ENCODE measurements at places on chromosomes 2 and 18.

DNA sequence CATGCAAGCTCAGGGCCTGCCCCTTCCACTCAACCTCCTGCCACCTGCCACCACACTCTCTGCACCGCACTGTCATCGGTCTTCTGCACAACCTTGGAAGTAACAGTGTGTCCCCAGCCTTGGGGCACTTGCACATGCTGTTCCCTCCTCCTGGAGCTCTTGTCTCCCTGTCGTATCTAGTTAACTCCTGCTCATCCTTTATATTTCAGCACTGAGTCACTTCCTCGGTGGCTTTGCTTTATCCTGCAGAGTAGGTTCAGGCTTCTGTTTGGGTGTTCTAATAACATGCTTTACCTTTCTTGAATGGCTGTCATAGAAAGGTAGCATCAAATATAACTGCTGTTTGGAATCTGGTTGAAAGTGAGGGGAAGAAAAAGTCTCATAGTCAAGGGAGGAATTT, 25.3 kb downstream of the PAX8 start:
- DNase-seq, result no peak

DNA sequence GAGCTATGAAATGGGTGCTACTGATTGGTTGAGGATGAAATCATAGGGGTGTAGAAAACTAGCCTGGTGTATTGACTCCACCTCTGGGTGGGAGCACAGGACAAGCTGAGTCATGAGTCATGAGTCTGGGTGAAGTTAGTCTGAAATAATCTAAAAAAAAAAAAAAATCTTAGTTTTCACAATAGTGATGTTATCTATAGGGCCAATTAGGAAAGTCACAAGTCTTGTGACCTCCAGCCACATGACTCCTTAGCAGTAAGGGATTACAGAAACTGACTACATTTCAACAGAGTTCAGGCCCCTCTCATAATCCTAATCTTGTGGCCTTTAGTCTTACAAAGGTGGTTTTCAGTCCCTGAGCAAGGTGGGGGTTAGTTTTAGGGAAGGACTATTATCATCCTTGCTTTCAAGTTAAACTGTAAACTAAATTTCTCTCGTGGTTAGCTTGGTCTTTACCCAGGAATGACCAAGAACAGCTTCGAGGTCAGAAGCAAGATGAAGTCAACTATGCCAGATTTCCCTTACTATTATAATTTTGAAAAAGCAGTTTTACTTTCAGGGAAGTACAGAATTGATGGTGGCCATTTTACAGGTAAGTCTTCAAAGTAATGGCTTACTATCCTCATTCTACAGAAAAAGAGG, 338.0 kb upstream of the GYPC start:
- no peak for DNase-seq

DNA sequence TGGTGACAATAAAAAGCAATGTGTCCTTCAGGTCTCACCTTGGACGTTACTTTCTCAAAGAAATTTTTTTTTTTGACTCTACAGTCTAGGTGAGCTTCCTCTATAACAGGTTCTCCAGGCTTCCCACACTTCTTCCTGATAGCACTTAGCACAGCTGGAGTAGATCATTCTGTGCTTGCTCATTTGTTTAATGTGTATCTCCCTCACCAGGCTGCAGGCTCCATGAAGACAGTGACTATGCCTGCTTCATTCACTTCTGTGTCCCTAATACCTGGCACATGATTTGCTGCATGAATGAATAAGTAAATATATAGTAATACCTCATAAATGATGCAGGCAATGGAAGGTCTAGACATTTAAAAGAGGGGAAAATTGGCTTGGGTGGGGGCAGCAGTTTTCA, 109.9 kb upstream of the CD302 start:
- no peak for DNase-seq

- DNase-seq, result no peak
Measured at GRCh38 chr18:35095983-35096676, 54.9 kb downstream of the MAPRE2 start.

GRCh38 chr2:159455330-159455918, 160.9 kb downstream of the BAZ2B start:
- DNase-seq, result no peak

DNA sequence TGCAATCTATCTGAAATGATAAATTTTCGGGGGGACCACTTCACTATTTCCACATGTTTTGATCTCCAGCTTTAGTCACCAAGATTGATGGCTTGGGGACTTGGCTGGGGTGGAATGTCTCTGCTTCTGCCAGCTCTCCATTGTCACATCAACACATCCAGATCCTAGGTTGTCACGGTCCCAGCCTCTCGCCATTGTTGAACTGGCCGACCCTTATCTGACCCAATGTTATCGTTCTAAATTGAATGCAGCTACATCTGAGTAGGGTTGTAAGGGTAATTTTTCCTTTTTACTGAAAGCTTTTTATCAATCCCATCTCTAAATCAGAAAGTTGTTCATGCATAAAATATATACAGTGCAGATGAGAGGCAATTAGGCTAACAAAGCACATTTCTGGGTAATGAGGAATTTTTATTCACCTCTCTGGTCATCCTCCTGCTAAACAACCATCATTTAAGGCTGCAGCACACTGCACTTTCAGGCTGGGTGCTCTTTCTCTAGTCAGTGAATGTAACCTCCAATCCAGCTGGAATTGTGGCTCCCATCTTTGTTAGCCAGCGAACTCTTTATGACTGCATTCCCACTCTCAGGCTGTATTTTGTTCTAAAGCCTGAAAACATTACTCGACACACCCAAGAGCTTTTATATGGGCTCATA, 128.2 kb downstream of the COL4A4 start:
- no peak for DNase-seq

GRCh38 chr2:108111936-108112335, 125.6 kb downstream of the SLC5A7 start:
- no peak for DNase-seq

- DNase-seq, result no peak
Measured at GRCh38 chr2:38146907-38147307, 71.0 kb upstream of the CYP1B1 start.

DNA sequence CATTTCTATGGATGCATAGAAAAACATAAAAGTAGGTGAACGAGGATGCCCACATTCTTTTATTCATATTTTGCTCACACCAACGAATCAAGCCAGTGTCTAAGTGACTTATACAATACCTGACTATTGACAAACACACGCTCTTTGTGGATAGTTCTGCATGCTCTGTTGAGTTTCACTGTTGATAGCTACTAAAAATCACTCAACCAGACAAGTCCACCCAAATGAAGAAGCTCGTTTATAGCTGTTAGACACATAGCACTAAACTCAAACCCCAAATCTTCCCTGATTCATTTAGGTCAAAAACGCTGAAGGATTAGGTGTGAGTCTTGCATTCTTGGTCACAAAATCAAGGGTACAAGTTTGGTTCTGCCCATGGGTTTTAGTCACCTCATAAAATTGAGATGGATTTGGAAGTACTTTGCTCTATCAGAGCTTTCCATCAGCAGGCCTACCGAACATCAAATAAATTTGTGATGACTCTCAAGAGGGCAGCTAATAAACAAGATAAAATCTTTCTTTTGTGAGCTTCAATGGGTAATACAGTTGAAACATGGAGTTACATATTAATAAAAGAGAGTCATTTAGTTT, 92.7 kb upstream of the ETAA1 start:
- no peak for DNase-seq

- peak; percentile 21 for DNase-seq
Measured at GRCh38 chr2:39913648-39914461, 134.8 kb upstream of the THUMPD2 start.

- DNase-seq, result no peak
Measured at GRCh38 chr2:59701271-59701994, 852.0 kb downstream of the BCL11A start.

DNA sequence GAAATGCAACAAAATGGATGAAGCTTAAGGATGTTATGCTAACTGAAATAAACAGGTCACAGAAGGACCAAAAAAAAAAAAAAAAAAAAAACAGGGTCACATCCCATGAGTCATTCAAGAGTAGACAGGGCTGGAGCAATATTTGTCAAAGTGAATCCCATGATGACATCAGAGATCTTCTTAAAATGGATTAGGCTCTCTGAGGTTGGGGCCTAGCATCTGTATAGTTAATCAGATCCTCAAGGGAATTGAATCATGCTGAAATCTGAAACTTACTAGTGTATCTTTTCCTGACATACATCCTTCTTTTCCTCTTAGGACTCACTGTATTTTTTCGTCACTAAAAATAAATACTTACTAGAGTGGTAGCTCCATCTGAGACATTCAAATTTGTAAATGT, 380.6 kb upstream of the NXPH2 start:
- no peak for DNase-seq

- no peak for DNase-seq
Measured at GRCh38 chr2:73359915-73360697, 25.5 kb upstream of the ALMS1 start.

DNA sequence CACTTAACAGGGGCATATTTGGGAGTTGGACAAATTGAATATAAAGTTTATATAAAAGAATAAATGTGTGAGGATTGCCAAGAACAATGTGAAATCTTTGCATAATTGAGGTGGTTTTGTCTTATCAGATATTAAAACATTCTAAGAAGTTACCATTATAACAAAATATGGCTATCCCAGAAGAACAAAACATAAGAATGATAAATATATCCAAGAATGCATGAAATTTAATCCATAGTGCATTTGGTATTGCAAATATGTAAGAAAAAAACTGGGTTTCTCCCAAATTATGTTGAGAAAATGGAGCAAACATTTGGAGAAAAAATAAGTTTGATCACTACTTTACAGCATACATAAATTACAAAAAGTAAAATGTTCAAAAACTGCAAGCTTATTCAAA, 562.4 kb downstream of the RNF144A start:
- no peak for DNase-seq

GRCh38 chr2:54103454-54104314, 11.7 kb upstream of the ACYP2 start:
- DNase-seq, result peak; percentile 21

DNA sequence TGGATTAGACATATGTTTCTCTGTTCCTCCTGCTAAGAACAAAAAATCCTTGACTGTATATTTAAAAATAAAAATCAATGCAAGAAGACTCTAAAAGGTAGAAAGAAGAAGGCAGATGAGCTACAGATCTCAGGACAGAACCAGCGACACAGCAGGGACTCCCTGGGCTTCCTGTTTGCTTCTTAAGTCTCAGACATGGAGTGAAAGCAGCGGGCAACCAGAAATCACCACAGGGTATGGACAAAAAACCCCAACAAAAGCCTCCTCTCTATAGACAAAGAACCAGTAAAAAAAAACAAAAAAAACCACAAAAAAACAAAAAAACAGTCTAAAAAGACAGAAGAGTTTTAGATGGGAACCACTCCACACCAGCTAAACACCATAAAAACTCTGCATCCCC, 971.0 kb upstream of the GYPC start:
- DNase-seq, result no peak

DNA sequence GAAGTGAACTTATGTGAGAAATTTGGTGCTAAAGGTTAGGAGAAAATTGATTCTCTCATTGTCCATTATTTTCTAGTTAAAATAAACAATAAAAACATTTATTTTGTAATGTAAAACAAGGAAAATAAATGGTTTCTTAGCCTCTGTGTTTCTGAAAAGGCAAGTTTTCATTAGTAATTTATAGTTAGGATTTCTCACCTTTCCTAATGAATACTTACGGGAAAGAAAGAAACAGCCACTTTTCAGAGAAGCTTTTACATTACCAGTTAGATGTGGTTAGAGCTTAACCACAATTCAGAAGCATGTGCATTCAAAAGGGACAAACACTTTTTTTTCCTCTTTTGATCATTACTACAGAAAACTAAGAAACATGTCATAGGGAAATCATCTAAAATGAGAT, 18.8 kb downstream of the NEMP2 start:
- no peak for DNase-seq

- DNase-seq, result no peak
Measured at GRCh38 chr18:61596296-61596695, 263.1 kb downstream of the CDH20 start.

- DNase-seq, result no peak
Measured at GRCh38 chr2:36683002-36683401, 13.5 kb upstream of the VIT start.

- no peak for DNase-seq
Measured at GRCh38 chr18:44325903-44326635, 354.6 kb upstream of the SETBP1 start.

GRCh38 chr2:221716426-221717303, 144.6 kb upstream of the EPHA4 start:
- no peak for DNase-seq

GRCh38 chr2:202588647-202589581, 45.9 kb upstream of the FAM117B start:
- DNase-seq, result peak; percentile 75

DNA sequence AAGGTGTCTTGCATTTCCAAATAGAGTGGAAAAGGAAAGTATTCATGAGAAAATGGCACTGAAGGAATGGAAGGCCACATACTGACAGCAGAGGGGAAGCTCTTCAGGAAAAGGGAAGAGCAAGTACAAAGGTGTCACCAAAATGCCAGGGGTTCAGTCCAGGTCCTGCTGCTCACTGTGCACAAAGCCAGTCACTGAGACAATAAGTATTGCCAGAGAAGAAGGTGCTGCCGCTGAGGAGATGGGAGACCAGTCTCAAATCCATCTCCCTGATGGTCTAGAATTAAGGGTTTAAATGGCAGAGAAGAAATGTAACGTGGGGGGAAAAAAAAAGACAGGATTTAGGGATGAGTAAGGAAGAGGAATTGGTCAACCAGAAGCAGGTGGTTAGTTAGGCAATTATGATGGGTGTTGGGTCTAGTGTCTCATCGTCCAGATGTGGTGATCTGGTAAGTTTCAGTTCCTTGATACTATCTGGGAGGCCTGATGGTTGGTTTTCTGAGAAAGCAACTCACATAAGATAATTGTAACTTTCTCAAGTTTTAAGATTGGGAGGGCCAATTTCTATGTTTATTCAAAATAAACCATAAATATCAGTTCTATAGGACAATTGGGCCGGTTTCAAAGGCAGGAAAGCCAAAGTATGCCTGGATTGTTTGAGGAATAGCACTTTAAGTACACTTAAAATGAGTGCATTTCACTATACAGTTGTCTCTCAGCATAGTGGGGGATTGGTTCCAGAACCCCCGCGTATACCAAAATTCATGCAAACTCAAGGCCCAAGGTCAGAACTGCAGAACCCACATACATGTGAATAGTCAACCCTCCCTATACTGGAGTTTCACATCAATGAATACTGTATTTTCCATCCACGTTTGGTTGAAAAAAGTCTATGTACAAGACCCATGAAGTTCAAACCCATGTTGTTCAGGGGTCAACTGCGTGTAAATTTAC, 109.1 kb upstream of the DNAJC10 start:
- DNase-seq, result no peak

- peak; percentile 75 for DNase-seq
Measured at GRCh38 chr2:222690564-222691200, 19.2 kb downstream of the MOGAT1 start.

- DNase-seq, result no peak
Measured at GRCh38 chr2:182301093-182301492, 125.7 kb downstream of the PDE1A start.

- no peak for DNase-seq
Measured at GRCh38 chr2:109209412-109209811, 80.4 kb downstream of the SH3RF3 start.
